CD8-positive, alpha-beta T cell (primary cell): ENCODE measurements at places on chromosomes 3 and 15. TPM values are rescaled to one million over a fixed set of nuclear protein-coding genes. Genes with fewer than 3 reads are reported as not detected.

The CFAP161 gene
- not detected for total RNA-seq

The MAPKAPK3 gene
- total RNA-seq, result 18.3 TPM

The PRICKLE2 gene
- total RNA-seq, result not detected

DNA sequence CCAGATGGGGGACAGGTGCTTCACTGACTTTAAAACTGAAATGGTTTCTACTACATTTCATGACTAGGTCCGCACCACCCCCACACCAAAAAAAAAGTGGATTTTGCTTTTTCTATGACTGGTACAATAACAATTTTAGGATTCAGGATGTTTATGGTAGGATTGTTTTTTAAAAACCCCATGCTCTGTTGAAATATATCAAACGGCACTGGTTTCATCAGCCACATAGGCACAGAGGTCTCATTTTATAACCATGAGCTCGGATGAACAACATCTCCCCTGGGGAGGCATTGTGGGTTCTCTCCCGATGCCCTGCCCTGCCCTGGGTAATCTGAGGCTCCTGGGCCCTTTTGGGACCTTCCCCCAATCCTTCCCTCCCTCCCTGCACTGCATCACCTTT is 202.7 kb upstream of the KBTBD8 start:
- DNase-seq, result no peak

DNA sequence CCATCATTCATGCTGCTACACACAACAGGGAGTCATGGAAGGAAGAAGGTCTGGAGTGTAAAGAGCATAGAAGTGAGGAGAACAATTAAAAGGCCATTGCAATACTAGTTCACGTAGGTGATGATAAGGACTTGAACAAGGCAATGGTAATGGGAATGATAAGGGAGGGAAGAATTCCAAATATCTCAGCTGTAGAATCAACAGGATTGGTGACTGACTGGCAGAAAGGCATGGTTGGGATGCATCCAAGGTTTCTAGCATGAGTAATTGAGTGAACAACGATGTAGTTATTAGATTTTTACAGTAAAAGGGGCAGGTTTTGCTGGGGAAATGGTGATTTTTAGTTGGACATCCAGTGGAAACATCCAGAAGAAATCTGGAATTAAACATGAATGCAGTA is 2.4 kb upstream of the SEC62 start:
- no peak for DNase-seq

GRCh38 chr15:75639191-75639708 is 774 bp downstream of the IMP3 start:
- DNase-seq, result no peak

- DNase-seq, result no peak
These were observed 169.0 kb upstream of the TSC22D2 start for GRCh38 chr3:150238995-150239619.

- DNase-seq, result no peak
These were observed 17.4 kb upstream of the NPTN start for GRCh38 chr15:73650416-73651126.

DNA sequence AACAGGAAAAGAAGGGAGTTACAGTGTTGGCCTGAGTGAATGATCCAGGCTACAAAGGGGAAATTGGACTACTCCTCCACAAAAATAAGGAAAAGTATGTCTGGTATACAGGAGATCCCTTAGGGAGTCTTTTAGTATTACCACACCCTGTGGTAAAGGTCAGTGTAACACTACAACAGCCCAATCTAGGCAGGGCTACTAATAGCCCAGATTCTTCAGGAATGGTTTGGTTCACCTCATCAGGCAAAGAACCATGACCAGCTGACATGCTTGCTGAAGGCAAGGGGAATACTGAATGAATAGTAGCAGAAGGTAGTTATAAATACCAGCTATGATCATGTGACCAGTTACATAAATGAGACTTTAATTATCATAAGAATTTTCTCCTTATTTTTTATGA is 372.6 kb upstream of the ATP11B start:
- DNase-seq, result no peak

GRCh38 chr3:194877291-194878119 is 191.8 kb downstream of the FAM43A start:
- no peak for DNase-seq
